ENCODE measurements at places on chromosomes 6 and 20.

DNA sequence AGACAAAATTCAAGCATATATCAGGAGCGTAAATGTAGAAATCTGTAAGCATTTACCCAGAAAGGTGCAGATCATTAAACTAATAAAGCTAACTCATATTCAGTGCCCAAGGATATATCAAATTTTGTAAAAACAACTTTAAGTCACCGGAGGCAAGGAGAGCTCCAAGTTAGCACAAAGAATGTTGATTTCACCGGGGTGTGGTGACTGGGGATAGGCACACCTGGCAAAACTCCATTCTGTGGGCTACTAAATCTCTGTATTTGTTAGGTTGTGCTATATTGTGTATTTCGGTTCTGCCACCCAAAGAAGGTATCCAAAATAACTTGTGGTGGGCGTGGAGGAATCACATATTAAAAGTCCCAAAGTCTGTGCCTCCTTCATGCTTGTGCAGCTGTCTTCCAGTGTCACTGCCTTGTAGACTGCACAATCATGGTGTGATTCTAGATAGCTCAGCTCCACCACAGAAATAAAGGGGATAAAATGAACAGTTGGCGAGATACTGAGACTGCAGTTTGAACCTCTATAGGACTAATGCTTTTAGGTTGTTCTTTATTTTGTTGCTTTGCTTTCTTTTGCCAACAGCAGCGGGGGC lies 111.6 kb downstream of the GMDS start:
- DNase-seq, result no peak

GRCh38 chr6:13586603-13587542 lies 12.5 kb downstream of the SIRT5 start:
- no peak for DNase-seq

DNA sequence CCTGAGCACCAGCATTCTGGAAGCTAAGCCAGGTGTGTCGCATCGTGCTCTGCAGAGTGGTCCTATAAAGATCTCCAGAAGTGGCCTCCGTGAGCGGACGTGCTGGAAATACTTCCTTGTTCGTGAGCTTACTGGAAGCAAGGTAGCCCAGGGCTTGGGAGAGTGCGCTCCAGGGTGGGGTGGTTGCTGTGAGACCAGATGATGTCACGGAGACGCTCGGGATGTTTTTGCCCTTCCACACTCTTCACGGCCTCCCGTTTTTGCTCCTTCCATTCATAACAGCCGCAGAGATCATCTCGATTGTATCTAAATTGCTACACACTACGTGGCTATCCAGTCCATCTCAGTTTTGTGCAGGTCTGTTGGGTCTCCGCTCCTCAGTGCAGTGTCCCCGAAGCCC lies 373.4 kb downstream of the THBS2 start:
- DNase-seq, result no peak

- DNase-seq, result no peak
Measured at GRCh38 chr6:7542874-7543624, 1.6 kb downstream of the DSP start.

GRCh38 chr6:82182756-82183155 lies 64.8 kb downstream of the IBTK start:
- no peak for DNase-seq

GRCh38 chr6:17161076-17161475 lies 59.2 kb downstream of the STMND1 start:
- DNase-seq, result no peak

DNA sequence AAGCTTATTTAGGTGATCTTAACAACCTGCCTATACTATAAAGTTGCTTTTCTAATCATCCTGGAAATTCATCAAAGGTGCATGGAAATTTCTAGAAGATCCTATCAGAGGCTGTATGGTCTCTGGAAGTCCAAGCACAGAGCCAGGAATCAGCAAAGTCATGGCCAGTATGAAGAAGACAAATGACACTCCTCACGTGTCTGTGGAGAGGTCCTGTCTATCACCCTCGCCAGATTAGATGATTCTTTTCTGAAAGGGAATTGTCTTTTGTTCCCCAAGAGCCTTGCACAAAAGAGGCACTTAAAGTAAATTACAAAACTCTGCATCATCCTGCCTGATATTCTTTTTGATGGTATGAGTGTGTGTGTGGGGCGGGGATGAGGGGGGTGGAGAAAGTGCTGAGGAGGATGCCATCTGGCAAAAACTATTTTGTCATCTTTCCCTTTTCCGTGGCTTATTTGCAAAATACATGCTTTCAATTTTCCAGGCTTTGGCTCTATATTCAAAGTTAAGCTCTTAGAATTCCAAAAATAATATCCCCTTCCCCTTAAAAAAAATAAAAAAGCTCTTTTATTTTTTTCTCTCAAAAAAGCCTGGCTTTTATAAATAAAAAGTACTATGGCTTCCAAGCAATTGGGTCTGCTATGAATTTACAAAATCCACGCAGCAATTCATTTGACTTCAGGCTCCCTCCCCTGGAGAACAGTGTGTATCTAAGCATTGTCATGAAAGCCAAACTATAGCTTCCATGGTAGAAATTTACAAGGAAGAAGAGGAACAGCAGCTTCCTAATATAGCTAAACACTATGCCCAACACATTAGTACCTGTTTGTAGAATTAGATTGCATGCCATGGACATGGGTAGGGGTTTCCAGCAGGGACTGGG lies 185.2 kb upstream of the ARG1 start:
- DNase-seq, result no peak

DNA sequence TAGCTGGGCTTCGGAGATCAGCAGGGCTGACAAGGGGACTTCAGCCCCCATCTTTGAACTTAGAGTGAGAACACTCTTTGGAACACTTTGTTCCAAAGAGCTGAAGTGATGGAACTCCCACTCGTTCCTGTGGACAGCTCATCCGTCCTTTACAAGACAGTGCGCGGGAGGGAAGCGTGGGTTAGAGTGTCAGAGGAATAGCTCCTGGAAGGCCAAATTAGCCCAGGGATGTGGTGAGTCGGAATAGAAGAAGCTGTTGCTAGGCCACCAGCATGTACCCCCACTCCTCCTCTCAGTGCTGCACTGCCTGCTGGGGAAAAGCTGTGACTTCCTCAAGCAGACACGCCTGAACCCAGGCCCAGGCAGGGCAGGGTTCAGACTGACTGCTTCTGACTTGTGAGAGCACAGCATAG lies 1.7 kb downstream of the SDCBP2 start:
- no peak for DNase-seq

- no peak for DNase-seq
Measured at GRCh38 chr6:8530785-8531435, 95.6 kb upstream of the SLC35B3 start.

DNA sequence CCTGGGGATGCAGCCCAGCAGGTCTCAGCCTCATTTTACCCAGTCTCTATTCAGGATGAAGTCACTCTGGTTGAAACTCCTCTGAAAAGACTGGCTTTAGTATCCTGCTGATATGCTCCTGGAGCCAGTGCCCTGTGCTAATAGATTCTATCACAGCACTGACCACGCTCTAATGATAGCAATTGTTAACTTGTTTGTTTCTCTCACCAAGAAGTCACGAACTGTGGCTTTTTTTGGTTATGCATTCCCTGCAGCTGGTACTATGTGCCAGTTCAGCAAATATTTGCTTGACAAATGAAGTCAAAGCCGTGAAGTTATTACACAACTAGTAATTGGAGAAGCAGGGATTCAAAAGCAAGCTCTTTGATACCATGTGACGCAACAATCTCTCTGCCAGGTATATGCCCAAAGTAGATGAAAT lies 754.6 kb downstream of the KIF16B start:
- DNase-seq, result no peak

DNA sequence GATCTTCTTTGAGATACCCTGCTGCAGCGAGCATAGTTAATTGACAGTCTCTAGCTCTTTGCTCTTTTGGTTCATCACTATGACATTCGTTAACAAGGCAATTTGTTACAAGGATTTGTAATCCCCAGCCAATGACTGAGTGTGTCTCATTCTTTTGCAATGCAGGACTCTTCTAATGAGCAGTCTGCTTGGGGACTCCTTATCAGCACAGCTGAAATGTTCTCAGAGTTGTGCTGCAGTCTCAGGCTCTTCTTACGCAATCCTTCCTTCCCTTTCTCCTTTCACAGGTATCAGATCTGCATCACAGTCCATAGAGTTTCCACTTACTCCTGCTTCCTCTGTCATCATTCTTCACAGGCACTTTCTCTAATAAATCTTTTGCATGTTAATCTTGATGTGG lies 161.2 kb upstream of the OGFRL1 start:
- DNase-seq, result no peak

GRCh38 chr6:157552081-157552747 lies 171.2 kb downstream of the ZDHHC14 start:
- DNase-seq, result no peak
